ENCODE measurements at places on chromosomes 2 and 18. TPM values are rescaled to one million over a fixed set of nuclear protein-coding genes. Genes with fewer than 3 reads are reported as not detected.

TMEM17 gene
- 2.8 TPM for polyA plus RNA-seq

COL4A4 gene
- 0.33 TPM for polyA plus RNA-seq

KCNG2 gene
- not detected for polyA plus RNA-seq

TMEM178A gene
- 2.0 TPM for polyA plus RNA-seq

PARD3B gene
- 10.2 TPM for polyA plus RNA-seq

SPC25 gene
- 4.8 TPM for polyA plus RNA-seq

CYTIP gene
- polyA plus RNA-seq: not detected

CD207 gene
- polyA plus RNA-seq: not detected

SULT1C2 gene
- not detected for polyA plus RNA-seq

ACADL gene
- not detected for polyA plus RNA-seq

SLC8A1 gene
- polyA plus RNA-seq: 34.5 TPM

GATA6 gene
- polyA plus RNA-seq: 0.65 TPM

EIF5B gene
- polyA plus RNA-seq: 4.8 TPM

TXNDC9 gene
- 29.2 TPM for polyA plus RNA-seq

ANKRD36C gene
- 4.5 TPM for polyA plus RNA-seq

GPBAR1 gene
- not detected for polyA plus RNA-seq

TRPM8 gene
- not detected for polyA plus RNA-seq

SERPINB13 gene
- polyA plus RNA-seq: not detected

CHAC2 gene
- polyA plus RNA-seq: 0.98 TPM

CYS1 gene
- 2.5 TPM for polyA plus RNA-seq

DUSP28 gene
- 4.6 TPM for polyA plus RNA-seq

REG3G gene
- polyA plus RNA-seq: not detected

PLGLB1 gene
- 0.26 TPM for polyA plus RNA-seq

ACTG2 gene
- polyA plus RNA-seq: 81.3 TPM

TTC27 gene
- polyA plus RNA-seq: 10.4 TPM

SCYGR5 gene
- not detected for polyA plus RNA-seq

LYG1 gene
- polyA plus RNA-seq: 0.70 TPM

TMEM37 gene
- polyA plus RNA-seq: 0.51 TPM

EPG5 gene
- 38.4 TPM for polyA plus RNA-seq

UGT1A8 gene
- polyA plus RNA-seq: not detected

MARCHF4 gene
- polyA plus RNA-seq: 10.0 TPM

DSG2 gene
- polyA plus RNA-seq: 0.01 TPM

AFF3 gene
- polyA plus RNA-seq: 13.8 TPM

BOLA3 gene
- 11.4 TPM for polyA plus RNA-seq

EDAR gene
- polyA plus RNA-seq: not detected

CWC22 gene
- 1.2 TPM for polyA plus RNA-seq

OSBPL6 gene
- 5.1 TPM for polyA plus RNA-seq

IL1RL1 gene
- not detected for polyA plus RNA-seq

ACSL3 gene
- 46.3 TPM for polyA plus RNA-seq

CNRIP1 gene
- 81.9 TPM for polyA plus RNA-seq

GLI2 gene
- 8.1 TPM for polyA plus RNA-seq

ARHGAP28 gene
- 5.3 TPM for polyA plus RNA-seq

TYMS gene
- 80.4 TPM for polyA plus RNA-seq

CNGA3 gene
- not detected for polyA plus RNA-seq

XRCC5 gene
- 252 TPM for polyA plus RNA-seq

CARF gene
- polyA plus RNA-seq: 7.7 TPM
